PC-3 (cell line): ENCODE measurements at places on chromosomes 6 and 20.

DNA sequence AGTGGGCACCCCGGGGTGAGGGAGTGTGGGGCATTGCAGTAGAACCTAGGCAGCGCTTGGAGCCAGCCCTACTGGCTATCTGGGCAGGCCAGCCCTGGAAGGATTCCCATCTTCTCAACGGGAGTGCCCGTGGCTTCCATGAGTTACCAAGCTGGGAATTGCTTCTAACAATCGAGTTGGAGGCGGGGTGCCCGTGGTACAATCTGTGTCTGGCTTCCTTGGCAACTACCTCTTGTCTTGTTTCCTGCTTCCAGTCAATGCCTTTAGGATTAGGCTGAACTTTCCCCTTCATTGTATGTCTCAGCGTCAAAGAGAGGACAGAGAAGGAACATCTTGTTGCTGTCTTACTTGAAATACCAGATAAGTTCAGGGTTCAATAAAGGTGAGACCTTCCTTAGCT lies 33.3 kb downstream of the PPP1R14C start:
- DNase-seq, result no peak

DNA sequence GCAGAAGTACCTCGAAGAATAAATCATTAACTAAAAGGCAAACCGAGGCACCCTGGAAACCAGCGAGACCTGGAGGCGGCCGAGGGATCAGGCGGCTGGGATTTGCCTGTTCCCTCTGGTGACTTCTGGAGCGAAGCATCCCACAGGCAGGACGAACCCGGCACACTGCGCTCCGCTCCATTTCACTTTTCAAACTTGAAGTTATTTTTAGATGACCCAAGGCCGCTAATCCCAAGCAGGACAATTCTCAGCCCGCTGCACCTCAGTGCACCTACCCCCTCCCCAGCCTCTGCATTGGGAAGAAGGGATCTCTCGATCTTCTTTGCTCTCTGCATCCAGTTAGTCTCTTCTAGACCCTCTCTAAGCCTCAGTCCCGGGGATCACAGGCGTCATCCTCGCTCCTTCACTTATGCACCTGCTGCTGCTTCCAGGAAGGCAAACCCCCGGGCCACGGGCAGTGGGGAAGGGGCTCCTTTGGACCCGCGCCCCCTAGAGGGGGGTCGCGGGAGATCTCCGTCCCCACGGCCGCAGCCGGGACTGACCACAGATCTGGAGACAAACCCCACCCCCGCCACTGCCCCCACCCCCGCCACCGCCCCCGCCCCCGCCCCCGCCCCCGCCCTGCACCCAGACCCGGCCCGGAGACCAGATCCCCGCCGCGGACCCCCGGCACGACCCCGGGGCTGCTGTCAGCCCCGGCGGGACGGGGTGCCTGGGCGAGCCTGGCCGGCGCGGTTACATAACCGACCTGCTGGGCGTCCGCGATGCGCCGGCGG lies 636 bp downstream of the RCAN2 start:
- DNase-seq, result no peak

- no peak for DNase-seq
Observed at GRCh38 chr6:104505838-104506237, 353.9 kb downstream of the HACE1 start.

- DNase-seq, result no peak
Observed at GRCh38 chr20:34458631-34459030, 57.6 kb upstream of the DYNLRB1 start.

- DNase-seq, result no peak
Observed at GRCh38 chr20:689348-689747, 13.7 kb upstream of the SCRT2 start.
